T47D (cell line): ENCODE measurements at places on chromosomes 13 and 19.
A peak's percentile ranks its signal among the peaks of the same experiment; 100 is the strongest.

DNA sequence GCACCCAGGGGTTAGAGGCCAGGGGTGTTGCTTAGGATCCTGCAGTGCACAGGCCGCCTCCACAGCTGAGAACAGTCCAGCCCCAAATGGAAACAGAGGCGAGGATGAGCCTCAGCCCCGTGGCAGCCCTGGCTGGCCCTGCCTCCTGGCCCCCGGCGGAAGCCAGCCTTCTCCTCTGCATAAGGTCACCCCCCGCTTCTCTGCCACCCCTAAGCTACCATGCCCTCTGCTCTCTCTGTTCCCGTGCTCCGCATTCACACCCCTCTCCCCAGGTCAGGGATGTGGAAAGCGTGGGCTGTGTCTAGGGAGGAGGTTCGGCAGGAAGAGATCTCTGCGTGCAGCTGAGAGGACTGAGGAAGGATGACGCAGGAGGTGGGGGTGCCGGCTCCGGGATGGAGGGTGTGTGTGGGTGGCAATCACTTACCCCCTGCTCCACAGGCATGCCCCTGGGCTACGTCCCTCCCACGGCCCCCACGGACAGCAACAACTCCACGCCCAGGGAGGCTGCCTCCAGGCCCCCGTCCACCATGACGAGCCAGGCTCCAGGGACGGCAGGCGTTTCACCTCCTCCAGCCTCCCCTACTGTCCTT is 6.0 kb downstream of the SSC5D start:
- DNase-seq, result no peak

GRCh38 chr19:58093071-58093470 is 5.0 kb downstream of the ZSCAN18 start:
- no peak for DNase-seq

DNA sequence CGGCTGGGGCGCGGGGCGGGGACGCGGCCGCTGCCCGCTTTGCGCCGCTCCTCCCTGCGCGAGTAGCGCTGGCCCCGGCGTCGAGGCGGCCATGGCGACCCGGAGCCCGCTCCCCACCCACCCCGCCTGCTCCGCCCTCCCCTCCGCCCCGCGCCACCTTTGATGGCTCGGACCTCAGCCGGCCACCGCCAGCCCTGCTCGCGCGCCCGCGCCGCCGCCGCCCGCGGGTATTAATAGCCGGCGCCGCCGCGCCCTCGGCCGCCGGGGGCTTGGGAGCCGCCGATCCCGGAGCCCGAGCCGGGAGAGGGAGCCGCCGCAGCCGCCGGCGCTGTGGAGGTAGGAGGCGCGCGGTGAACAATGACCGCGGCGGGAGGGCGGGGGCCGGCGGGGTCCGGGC is 261 bp downstream of the FARP1 start:
- DNase-seq, result no peak

DNA sequence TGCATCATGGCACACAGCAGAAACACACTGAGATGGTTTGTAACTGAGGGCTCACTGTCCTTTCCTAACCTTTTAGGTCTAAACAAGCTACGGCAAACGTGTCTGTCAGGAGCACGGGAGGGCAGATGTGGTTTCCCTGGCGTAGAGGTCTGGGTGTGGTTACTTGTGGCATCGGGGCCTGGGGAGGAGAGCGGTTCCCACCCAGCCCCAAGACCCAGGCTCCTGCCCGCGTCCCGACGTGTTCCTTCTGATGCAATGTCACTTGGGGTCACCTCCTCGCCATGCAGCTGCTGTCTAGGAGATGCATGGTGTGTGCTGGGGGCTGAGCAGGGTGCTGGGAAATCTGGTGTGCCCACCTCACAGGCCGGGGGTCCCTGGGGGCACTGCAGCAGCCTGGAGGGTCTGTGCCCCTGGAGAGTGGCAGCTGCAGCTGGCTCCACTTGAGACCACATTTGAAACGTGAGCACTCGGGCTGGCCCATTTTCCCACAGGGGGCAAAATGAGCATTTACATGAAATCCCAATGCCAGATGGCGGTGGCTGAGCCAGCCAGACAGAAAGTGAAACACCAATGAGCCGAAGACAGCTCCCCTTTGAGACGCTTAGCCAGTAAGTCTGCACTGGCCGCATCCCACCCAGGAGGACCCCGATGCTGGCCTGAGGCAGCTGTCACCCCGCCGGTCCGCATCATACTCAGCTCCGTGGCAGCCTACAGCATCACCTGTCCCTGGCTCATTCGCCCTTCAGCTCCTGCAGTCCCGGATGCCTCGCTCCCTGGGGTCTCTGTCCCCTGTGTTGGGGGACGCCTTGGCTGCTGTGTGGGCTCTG is 22.3 kb upstream of the MYDGF start:
- DNase-seq, result no peak

- no peak for DNase-seq
Measured at GRCh38 chr13:112067116-112067741, at the start of gene SOX1. SOX1 (plus strand) TSS chr13:112067149; CDS start chr13:112067659, 510 bp downstream.

- no peak for DNase-seq
Measured at GRCh38 chr13:111661776-111662175, 341.3 kb downstream of the TEX29 start.

GRCh38 chr13:22110368-22110767 is 439.5 kb downstream of the FGF9 start:
- no peak for DNase-seq

DNA sequence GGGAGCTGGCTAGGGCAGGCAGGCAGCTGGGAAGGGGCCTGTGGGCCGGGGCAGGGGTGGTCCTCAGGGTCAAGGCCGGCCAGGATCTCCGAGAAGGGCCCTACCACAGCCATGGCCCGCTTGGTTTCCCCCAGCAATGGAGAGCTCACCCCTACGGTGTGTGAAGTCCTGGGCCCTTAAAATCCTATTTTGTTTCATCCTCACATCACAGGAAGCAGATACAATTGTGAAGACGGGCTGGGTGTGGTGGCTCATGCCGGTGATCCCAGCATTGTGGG is 8.7 kb downstream of the RNU6-9 start:
- no peak for DNase-seq

DNA sequence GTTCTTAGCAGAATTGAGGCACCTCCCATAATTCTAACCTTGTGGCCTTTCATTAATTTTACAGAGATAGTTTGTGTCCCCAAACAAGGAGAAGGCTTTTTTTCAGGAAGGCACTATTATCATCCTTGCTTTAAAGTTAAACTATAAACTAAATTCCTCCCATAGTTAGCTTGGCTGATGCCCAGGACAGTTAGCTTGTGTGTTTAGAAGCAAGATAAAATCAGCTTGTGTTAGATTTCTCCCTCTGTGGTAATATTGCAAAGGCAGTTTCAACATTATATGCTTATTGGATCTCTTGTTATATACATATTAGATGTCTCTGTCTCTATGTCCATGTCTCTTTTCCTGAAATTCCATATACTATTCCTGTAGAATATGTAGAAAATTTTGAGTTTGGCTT is 342.7 kb downstream of the TBC1D4 start:
- DNase-seq, result no peak

- DNase-seq, result no peak
Measured at GRCh38 chr19:1830568-1830967, 17.7 kb downstream of the REXO1 start.

DNA sequence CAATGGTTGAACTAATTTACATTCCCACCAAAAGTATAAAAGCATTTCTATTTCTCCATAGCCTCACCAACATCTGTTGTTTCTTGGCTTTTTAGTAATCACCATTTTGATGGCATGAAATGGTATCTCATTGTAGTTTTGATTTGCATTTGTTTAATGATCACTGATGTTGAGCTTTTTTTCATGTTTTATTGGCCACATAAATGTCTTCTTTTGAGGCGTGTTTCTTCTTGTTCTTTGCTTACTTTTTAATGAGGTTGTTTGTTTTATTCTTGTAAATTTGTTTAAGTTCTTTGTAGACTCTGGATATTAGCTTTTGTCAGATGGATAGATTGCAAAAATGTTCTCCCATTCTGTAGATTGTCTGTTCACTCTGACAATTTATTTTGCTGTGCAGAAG is 28.2 kb downstream of the ZNF714 start:
- no peak for DNase-seq

DNA sequence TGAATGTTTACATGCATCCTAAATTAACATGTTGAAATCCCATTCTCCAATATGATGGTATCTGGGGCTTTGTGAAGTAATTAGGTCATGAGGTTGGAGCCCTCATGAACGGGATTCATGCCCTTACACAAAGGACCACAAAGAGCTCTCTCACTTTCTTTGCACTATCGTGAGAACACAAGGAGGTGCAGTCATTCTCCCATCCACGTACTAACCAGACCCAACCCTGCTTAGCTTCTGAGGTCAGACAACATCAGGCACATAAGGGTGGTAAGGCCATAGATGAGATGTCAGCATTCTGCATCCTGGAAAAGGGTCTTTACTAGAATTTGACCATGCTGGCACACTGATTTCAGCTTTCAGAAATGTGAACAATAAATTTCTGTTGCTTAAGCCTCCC is 1211.9 kb upstream of the MIR17HG start:
- DNase-seq, result no peak

GRCh38 chr19:58317476-58318072 is 9.2 kb upstream of the ZSCAN22 start:
- peak; percentile 67 for DNase-seq

- DNase-seq, result peak; percentile 45
Measured at GRCh38 chr13:86856991-86857390, 814.2 kb upstream of the SLITRK5 start.

DNA sequence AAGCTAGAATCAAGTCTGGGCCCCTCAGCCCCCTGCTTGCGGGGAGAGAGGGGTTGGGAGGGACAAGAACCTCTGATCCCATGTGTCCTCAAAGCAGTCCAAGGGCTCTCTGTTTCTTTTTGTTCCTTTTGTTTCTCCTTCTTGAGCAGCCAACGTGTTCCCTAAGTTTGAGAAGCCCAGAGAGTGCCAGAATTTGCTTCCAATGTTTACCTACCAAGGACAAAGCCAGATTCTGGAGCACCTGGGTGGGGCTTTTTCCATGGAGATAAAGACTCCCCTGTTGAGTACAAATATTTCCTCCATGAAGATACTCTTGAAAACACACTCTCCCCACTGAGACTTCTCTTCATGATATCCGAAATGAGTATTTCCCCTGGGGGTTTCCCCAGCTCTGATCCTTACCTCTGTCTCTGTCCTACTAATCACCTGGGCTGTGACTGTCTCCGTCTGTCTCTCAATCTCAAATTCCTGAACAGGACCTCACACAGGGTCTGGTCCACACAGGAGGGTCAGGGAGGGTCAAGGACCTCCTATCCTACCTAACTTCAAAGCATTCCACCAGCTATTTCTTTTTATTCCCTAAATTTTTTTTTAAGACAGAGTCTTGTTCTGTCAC is 27.4 kb downstream of the CD177 start:
- DNase-seq, result no peak

GRCh38 chr13:39985071-39985470 is 329.6 kb downstream of the COG6 start:
- DNase-seq, result no peak

DNA sequence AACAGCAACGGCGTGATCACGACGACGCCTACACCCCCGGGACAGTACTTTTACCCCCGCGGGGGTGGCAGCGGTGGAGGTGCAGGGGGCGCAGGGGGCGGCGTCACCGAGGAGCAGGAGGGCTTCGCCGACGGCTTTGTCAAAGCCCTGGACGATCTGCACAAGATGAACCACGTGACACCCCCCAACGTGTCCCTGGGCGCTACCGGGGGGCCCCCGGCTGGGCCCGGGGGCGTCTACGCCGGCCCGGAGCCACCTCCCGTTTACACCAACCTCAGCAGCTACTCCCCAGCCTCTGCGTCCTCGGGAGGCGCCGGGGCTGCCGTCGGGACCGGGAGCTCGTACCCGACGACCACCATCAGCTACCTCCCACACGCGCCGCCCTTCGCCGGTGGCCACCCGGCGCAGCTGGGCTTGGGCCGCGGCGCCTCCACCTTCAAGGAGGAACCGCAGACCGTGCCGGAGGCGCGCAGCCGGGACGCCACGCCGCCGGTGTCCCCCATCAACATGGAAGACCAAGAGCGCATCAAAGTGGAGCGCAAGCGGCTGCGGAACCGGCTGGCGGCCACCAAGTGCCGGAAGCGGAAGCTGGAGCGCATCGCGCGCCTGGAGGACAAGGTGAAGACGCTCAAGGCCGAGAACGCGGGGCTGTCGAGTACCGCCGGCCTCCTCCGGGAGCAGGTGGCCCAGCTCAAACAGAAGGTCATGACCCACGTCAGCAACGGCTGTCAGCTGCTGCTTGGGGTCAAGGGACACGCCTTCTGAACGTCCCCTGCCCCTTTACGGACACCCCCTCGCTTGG is 966 bp downstream of the JUNB start:
- peak; percentile 73 for DNase-seq

GRCh38 chr13:112934078-112934477 is 34.9 kb upstream of the MCF2L start:
- DNase-seq, result no peak

DNA sequence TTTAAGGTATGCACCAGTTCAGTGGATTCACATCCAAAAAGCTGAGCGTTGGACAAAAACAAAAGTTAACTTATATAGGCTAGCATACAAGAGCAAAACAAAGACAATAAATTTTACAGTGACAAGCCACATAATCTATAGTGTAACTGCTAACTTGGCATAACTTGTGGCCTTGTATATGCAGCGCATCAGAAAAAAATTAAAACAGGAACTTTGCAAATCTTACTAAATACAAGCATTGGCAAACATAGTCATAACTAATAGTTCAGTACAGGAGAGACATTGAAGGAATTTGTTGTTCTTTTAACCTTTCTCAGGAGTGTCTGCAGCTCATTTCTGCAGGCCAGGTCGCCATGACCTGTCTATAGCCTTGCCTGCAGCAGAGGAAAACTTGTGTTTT is 54.6 kb downstream of the OR10H4 start:
- no peak for DNase-seq

- DNase-seq, result no peak
Measured at GRCh38 chr19:31681121-31681520, 331.9 kb upstream of the TSHZ3 start.

DNA sequence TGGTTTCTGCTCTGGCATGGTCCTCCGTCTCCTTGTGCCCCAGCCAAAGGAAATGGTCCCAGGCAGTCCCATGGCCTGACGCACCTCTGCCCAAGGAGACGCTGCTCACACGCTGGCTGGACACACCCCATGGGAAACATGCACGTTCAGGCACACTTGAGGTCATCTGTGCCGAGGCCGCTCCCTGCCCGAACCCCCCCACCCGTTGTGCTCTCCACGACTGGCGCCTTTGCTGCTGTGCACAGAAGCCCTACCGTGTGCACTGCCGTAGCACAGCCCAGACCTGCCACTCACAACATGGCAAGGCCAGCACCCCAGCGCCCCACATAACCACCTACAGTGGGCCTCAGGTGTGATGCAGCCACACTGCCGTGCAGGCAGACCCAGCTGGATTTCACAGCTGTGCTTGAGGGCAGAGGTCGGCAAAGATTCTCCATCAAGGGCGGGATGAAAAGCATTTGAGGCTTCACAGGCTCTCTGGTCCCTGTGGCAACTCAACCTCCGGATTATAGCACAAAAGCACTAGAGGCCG is 65.7 kb downstream of the SPACA7 start:
- no peak for DNase-seq

GRCh38 chr19:38001158-38001781 is 94.3 kb downstream of the SIPA1L3 start:
- no peak for DNase-seq

GRCh38 chr19:16883522-16883921 is 5.3 kb upstream of the F2RL3 start:
- no peak for DNase-seq
